ENCODE measurements at places on chromosomes 7 and 10. TPM values are rescaled to one million over a fixed set of nuclear protein-coding genes. Genes with fewer than 3 reads are reported as not detected.

DNA sequence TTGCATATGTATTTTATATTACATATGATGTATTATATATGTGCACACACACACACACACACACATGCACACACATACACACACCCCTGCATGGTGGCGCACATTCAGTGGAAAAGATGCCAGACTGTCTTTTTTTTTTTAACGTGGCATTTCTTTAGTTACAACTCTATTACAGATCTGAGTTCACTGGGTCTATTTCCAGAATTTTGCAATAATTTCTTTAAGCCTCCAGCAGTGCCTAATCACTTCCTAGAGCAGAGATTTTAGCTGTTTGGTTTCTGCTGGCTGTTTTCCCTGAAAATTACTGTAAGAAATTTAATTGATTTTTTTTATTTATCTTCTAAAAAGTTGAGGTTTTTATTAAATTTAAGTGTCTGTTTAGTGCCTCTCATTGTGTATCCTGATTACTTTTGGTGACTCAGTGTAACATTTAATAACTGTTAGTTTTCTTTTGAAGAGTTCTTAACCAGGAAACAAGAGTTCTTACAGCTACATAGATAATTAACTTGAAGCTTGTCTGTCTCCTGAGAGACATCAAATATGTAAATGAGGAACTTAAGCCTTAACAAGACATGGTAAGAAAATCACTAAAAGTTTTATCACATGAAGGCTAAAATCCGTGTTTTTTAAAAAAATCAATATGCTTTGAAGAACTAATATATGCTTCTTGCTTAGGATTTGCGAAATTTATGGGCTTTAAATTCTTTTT lies 232.0 kb downstream of the MDFIC start:
- DNase-seq: no peak

DNA sequence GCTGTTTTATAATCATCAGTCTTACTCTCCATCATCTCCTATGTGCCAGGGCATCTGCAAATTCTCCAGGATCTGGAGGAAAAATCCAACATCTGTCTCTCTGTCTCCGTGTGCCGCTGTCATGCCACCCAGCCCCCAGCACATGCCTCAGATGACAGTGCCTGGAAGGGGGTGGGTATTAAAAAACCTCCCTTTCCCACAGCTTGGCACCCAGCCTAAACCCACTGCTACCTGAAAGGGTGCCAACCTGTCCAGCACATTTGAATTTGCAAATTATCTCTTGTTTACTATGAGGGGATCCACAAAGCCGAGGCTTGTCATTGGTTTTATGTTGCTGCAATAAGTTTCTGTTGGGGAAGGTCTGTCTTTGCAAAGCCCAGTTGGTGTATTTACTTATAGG lies 73.1 kb downstream of the EMX2 start:
- no peak for DNase-seq

DNA sequence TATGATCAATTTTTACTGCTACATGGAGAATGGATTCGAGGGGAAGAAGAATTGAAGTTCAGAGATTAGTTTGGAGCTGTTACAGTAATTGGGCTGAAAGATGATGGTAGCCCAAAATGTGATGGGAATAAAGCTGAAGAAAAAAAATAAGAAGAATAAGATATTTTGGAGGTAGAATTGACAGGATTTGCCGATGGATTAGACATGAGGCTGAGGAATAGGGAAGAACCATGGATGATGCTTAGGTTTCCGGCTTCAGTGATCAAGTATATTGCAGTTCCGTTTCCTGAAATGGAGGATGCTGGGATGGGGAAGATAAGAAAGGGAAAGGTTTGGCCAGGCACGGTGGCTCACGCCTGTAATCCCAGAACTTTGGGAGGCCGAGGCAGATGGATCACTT lies 38.9 kb upstream of the FHIP2A start:
- no peak for DNase-seq

The SERPINE1 gene
- 27.2 TPM for total RNA-seq

DNA sequence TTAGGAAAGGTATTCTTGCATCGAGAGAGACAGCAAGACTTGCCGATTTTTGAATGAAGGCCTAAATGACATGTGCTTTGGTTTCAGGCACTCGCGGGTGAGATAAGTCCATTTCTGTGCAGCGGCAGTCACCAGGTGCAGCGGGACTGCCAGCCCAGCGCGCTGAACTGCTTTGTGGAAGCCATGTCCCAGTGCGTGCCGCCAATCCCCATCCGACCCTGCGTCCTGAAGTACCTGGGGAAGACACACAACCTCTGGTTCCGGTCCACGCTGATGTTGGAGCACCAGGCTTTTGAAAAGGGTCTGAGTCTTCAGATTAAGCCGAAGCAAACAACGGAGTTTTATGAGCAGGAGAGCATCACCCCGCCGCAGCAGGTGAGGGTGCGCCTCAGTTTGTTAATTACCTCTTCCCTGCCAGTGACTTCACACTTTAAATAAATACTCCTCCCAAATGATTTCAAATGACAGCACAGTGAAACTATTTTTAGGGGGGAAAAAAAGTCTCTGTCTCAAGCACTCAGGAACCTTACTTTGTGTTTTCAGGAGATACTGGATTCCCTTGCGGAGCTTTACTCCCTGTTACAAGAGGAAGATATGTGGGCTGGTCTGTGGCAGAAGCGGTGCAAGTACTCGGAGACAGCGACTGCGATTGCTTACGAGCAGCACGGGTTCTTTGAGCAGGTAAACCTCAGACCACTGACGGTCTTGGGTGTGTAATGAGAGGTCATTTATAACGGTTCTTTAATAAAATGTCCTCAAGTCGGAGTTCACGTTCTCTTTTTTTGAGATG lies 98.3 kb downstream of the TRRAP start:
- DNase-seq: no peak

The TCTN3 gene
- total RNA-seq: 12.4 TPM

The CYP2C9 gene
- total RNA-seq: not detected

The HKDC1 gene
- not detected for total RNA-seq

GRCh38 chr7:22660732-22661131 lies 66.3 kb upstream of the IL6 start:
- no peak for DNase-seq

The GJD4 gene
- not detected for total RNA-seq

- no peak for DNase-seq
Observed at GRCh38 chr10:89302625-89303024, 779 bp downstream of the IFIT2 start.

DNA sequence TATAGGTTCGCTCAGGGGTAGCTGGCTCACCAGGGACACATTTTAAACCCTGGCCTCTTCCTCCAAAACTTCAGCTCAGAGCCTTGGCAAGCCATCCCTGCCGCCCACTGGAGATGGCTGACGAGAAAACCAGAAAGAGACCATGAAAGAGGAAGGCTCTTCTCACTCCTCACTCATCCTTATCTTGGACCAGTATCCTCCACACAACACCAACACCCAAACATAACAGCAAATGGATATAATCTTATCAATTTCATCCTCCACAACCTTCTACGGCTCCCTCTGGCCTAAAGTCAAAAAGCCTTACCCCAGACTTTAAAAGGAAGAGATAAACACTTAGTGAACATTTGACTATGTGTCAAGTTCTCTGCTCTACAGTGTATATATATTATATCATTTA lies 26.9 kb downstream of the DLG5 start:
- no peak for DNase-seq

The GPRIN2 gene
- not detected for total RNA-seq

- no peak for DNase-seq
Observed at GRCh38 chr7:5525271-5526099, 101.9 kb upstream of the TNRC18 start.

GRCh38 chr7:80760292-80760691 lies 121.8 kb downstream of the CD36 start:
- DNase-seq: no peak

- no peak for DNase-seq
Observed at GRCh38 chr10:83647526-83647925, 491.8 kb upstream of the GHITM start.

The COL17A1 gene
- total RNA-seq: 0.22 TPM
